ENCODE measurements at places on chromosomes 2 and 18. TPM values are rescaled to one million over a fixed set of nuclear protein-coding genes. Genes with fewer than 3 reads are reported as not detected.

Gene RAB27B
- 0.59 TPM for polyA plus RNA-seq

Gene PRKAG3
- polyA plus RNA-seq = 0.12 TPM

Gene UGT1A7
- not detected for polyA plus RNA-seq

Gene SIX2
- polyA plus RNA-seq = 1.0 TPM

Gene SERPINB2
- not detected for polyA plus RNA-seq

Gene SLC9A4
- polyA plus RNA-seq = 0.29 TPM

Gene IL36A
- not detected for polyA plus RNA-seq

Gene GALR1
- polyA plus RNA-seq = not detected

Gene UGT1A3
- not detected for polyA plus RNA-seq

Gene MLPH
- not detected for polyA plus RNA-seq

Gene CASP10
- not detected for polyA plus RNA-seq

Gene LHCGR
- polyA plus RNA-seq = 0.51 TPM

Gene POLE4
- polyA plus RNA-seq = 89.9 TPM

Gene PAX8
- polyA plus RNA-seq = not detected

Gene LIMS4
- 0.31 TPM for polyA plus RNA-seq

Gene ABHD1
- 2.0 TPM for polyA plus RNA-seq

Gene SERPINB3
- polyA plus RNA-seq = not detected

Gene ERFE
- polyA plus RNA-seq = 2.0 TPM

Gene ACKR3
- polyA plus RNA-seq = 5.7 TPM

Gene AQP12B
- polyA plus RNA-seq = 0.50 TPM

Gene PDE1A
- polyA plus RNA-seq = 0.60 TPM

Gene NYAP2
- polyA plus RNA-seq = not detected

All from cardiac muscle cell (in vitro differentiated cells and primary cell).